WTC11 (cell line): ENCODE measurements at places on chromosomes 2 and 18. TPM values are rescaled to one million over a fixed set of nuclear protein-coding genes. Genes with fewer than 3 reads are reported as not detected.

SCN3A gene
- 0.04 TPM in 1 of 3 replicates, not detected in the others for total RNA-seq

SPATA3 gene
- not detected in 3 replicates for total RNA-seq

- DNase-seq, result no peak
- H3K4me1 ChIP-seq, result no peaks in the 10 kb centered on the region
- H3K4me3 ChIP-seq, result no peak overlapping the region
- H3K27ac ChIP-seq, result no peak overlapping the region
Measured at GRCh38 chr2:98078701-98079100, 8.3 kb upstream of the VWA3B start.

IL37 gene
- total RNA-seq, result 0.30 to 0.48 TPM in 2 of 3 replicates, not detected in the other

DNA sequence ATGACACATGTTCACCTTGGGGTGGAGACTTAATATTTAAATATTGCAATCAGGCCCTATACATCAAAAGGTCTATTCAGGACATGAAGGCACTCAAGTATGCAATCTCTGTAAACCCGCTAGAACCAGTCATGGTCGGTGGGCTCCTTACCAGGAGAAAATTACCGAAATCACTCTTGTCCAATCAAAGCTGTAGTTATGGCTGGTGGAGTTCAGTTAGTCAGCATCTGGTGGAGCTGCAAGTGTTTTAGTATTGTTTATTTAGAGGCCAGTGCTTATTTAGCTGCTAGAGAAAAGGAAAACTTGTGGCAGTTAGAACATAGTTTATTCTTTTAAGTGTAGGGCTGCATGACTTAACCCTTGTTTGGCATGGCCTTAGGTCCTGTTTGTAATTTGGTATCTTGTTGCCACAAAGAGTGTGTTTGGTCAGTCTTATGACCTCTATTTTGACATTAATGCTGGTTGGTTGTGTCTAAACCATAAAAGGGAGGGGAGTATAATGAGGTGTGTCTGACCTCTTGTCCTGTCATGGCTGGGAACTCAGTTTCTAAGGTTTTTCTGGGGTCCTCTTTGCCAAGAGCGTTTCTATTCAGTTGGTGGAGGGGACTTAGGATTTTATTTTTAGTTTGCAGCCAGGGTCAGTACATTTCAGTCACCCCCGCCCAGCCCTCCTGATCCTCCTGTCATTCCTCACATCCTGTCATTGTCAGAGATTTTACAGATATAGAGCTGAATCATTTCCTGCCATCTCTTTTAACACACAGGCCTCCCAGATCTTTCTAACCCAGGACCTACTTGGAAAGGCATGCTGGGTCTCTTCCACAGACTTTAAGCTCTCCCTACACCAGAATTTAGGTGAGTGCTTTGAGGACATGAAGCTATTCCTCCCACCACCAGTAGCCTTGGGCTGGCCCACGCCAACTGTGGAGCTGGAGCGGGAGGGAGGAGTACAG lies 108.1 kb downstream of the XRCC5 start:
- H3K27me3 ChIP-seq, result no peaks in the 10 kb centered on the region
- no peak for DNase-seq
- no peak overlapping the region for H3K27ac ChIP-seq
- no peak overlapping the region for H3K4me3 ChIP-seq
- H3K36me3 ChIP-seq, result no peaks in the 10 kb centered on the region

GRCh38 chr18:78983512-78983911 lies 3.9 kb downstream of the SALL3 start:
- H3K27ac ChIP-seq, result peak overlapping the region; percentile 55
- no peaks in the 10 kb centered on the region for H3K36me3 ChIP-seq
- peaks cover 39% of the 10 kb centered on the region for H3K27me3 ChIP-seq
- no peak for DNase-seq
- peaks cover 64% of the 10 kb centered on the region for H3K4me1 ChIP-seq
- peak overlapping the region; percentile 70 for H3K4me3 ChIP-seq

- DNase-seq, result no peak
- H3K4me3 ChIP-seq, result no peak overlapping the region
- 0 out of 2 replicates have a peak, but pooled peaks cover 3% of the 10 kb centered on the region for H3K27me3 ChIP-seq
- H3K36me3 ChIP-seq, result peaks cover 20% of the 10 kb centered on the region
- peaks cover 25% of the 10 kb centered on the region for H3K4me1 ChIP-seq
Measured at GRCh38 chr2:174059884-174060244, 94.7 kb upstream of the SP3 start.

DNA sequence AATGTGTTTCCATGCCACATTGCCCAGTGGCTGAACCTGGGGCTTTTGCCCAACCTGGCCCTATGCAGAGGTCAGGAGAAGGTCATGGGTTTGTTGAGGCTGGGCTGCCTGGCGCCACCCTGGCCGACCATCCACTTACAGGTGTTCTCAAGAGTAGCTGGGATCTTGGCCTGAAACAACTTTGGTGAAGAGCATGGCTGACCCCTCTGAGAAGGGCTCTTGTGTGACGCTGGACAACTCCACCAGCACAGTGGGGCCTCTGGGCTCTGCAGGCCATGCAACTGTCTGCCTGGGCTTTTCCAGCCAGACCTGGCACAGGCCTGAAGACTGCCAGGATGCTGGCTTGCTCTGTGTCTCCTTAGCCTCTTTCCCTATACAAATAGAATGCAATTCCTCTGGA lies 76.4 kb upstream of the ZNG1B start:
- no peaks in the 10 kb centered on the region for H3K27me3 ChIP-seq
- no peak for DNase-seq
- H3K4me3 ChIP-seq, result no peak overlapping the region
- H3K27ac ChIP-seq, result no peak overlapping the region

DNA sequence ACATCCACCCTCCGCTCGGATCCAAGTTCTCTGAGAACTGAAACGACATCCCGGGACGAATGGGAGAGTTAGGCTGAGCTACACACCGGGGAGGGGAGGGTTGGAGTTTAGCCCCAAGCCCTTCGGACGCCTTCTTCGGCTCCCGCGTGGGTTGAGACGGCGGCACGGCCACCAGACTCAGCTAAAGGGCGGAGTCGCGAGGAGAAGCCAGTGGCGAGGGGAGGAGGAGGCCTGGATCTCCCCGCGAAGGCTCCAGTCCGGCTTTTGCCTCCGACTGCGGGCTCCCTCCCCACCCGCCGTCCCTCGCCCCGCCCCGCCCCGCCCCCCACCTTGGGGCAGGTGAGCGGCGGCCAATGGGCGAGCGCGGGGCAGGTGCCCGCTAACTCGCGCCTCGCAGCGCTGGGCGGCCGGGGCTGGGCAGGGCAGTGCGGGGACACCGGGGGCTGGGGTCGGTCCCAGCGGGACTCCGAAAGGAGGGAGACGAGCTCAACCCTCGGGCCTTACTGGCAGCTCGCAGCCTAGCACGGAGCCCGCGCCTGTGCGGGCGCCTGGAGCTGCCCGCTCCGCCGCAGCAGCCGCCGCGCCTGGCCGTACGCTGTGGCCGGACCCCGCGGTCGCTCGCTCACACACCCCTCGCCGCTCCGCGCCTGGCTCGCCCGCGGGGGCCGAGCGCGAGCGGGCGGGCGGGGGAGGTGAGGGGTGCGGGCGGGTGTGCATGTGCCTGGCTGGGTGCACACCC lies at the start of gene EMX1:
TSS of gene EMX1 (plus strand) at position 382 of the 739 bp plus-strand sequence. CDS start at position 716, 334 bp downstream.
- peak within 1 kb of the TSS; percentile 84 for H3K4me3 ChIP-seq
- H3K27ac ChIP-seq, result no peak within 1 kb of the TSS
- peaks cover 5% of the 10 kb centered on the region for H3K36me3 ChIP-seq

GALR1 gene
- 0.07 to 0.11 TPM (median 0.07 TPM) in 3 replicates for total RNA-seq

DNA sequence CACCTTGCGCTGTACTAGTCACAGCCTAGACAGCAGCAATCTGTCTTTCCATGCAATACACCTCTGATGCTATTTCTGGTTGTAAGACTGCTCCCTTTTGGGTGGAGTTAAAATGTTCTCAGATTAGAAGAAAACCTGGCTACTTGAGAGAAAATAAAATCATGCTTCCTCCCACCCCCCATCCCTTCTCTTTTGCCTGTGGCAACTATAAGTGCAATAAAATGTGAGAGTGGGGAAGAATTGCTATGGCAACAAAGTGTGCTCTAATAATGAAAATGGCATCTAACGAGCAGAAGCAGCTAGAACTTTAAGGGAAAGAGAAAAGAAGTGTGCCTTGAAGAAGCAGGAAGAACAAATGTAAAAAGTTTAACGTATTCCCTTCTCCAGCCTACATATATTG lies 464.2 kb upstream of the FSHR start:
- no peak for DNase-seq
- peaks cover 5% of the 10 kb centered on the region for H3K4me1 ChIP-seq
- no peaks in the 10 kb centered on the region for H3K36me3 ChIP-seq
- H3K27me3 ChIP-seq, result no peaks in the 10 kb centered on the region

MAL gene
- 0.22 to 0.39 TPM in 2 of 3 replicates, not detected in the other for total RNA-seq

- no peaks in the 10 kb centered on the region for H3K36me3 ChIP-seq
- H3K27ac ChIP-seq, result no peak overlapping the region
- H3K4me3 ChIP-seq, result no peak overlapping the region
- peaks cover 18% of the 10 kb centered on the region for H3K4me1 ChIP-seq
Measured at GRCh38 chr18:6509417-6509816, 94.7 kb upstream of the L3MBTL4 start.

DNA sequence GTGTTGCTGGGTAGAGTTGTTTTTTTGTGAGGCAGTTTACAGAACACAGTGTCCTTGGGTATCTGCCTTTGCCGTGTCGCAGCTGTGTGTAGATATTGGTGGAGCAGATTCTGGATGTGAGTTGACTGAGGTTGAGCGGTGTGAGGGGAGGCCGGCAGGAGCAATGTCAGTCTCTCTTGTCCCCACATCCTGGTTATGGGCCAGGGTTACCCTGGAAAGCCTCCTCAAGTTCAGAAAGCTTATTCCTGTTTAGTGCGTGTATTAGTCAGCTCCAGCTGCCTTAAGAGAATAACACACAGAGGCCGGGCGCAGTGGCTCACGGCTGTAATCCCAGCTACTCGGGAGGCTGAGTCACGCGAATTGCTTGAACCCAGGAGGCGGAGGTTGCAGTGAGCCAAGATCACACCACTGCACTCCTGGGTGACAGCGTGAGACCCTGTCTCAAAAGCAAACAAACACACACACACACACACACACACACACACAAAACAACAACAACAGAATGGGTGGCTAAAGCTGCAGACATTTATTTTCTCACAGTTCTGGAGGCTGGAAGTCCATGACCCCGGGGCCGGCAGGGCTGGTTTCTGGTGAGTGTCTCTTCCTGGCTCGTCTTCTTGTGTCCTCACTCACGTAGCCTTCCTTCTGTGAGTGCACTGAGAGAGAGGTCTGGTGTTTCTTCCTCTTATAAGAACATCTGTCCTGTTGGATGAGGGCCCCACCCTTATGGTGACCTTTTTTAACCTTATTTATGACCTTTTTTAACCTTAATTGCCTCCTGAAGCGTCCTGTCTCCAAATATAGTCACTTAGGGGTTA lies 5.1 kb downstream of the NCK2 start:
- H3K27me3 ChIP-seq, result no peaks in the 10 kb centered on the region
- no peak overlapping the region for H3K27ac ChIP-seq
- peaks cover 23% of the 10 kb centered on the region for H3K36me3 ChIP-seq
- peaks cover 63% of the 10 kb centered on the region for H3K4me1 ChIP-seq
- no peak for DNase-seq

KIAA2012 gene
- not detected in 3 replicates for total RNA-seq

ATP6V1C2 gene
- total RNA-seq, result 0.42 to 1.9 TPM (median 1.2 TPM) in 3 replicates

DNA sequence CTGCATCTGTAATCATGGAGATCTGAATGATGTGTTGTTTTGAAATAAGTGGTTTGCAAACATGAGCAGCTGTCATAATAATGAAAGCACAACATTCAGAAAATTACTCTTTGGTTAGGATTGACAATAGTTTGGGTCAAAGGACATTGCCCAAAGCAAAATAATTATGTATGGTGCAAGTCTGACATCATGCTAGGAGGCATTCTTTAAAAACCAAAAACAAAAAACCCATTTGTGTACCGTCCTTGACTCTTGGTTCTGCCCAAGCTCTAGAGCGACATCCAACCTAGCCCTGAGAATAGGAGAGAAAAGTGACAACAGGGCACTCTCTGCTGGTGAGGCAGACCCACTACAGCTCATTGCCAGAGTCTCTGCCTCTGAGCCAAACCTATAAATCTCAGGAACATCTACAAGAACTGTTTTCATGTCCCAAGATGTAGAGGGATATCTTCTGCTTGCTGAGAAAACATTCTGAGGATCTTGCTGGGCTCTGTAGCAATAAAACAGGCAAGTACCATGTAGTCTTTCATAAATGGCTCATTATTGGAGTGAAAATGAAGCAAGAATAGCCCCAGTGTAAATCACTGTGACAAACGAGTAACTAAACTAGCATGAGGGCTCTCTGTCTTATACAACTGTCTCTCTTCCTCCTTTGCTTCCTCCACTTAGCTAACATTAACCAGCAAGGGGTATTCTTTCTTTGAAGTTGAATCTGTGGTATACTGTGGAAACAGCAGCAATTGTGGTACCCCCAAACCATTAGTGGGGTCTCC lies 266.8 kb upstream of the CXCR4 start:
- H3K36me3 ChIP-seq, result no peaks in the 10 kb centered on the region
- peaks cover 15% of the 10 kb centered on the region; the same call in 1 of the 2 replicates for H3K4me1 ChIP-seq
- peak; percentile 39 for DNase-seq
- H3K27ac ChIP-seq, result no peak overlapping the region

DNA sequence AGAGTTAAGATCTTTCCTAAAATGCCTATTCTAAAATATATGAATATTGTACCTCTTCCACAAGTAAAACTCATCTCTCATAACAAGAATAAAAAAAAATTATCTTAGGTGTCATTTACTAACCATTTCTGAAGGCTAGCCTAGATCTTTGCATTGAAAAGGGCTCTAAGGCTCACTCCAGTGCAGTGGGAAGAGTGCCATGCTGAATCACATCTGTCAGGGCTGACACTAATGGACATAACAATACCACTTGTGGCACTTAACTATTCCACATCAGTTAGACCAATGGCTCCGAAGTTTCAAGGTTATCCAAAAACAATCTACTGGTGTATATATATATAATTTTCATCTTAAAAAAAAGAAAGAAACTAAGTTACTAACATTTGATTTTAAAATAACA lies 130.2 kb downstream of the EXOC6B start:
- no peaks in the 10 kb centered on the region for H3K36me3 ChIP-seq
- DNase-seq, result no peak
- H3K4me1 ChIP-seq, result peaks cover 14% of the 10 kb centered on the region
- H3K4me3 ChIP-seq, result no peak overlapping the region

DNA sequence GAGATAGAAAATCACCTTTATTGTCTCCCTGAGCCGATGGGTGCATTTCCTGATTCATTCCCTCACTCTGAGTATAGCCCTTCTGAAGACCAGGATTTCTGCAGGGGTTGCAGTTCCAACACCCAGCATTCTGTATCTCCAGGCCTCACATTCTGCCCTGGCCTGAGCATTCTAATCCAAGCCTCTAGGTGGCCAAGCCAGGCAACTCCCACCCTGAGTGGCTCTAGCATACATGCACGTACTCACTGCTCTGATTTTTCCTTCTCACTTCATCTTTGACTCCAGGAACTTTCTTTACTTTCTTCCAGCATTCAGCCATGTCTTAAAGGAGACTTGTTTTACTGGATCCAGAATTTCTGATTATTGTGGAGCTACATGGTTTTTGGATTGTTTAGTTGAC lies 100.7 kb upstream of the STK39 start:
- no peak overlapping the region for H3K27ac ChIP-seq
- H3K36me3 ChIP-seq, result peaks cover 8% of the 10 kb centered on the region
- DNase-seq, result peak; percentile 66
- no peaks in the 10 kb centered on the region for H3K27me3 ChIP-seq
- peaks cover 20% of the 10 kb centered on the region for H3K4me1 ChIP-seq

TNS1 gene
- 4.2 to 5.4 TPM (median 4.5 TPM) in 3 replicates for total RNA-seq

- no peak overlapping the region for H3K4me3 ChIP-seq
- H3K27me3 ChIP-seq, result no peaks in the 10 kb centered on the region; the same call in 1 of the 2 replicates
- no peak for DNase-seq
- no peak overlapping the region for H3K27ac ChIP-seq
- no peaks in the 10 kb centered on the region for H3K4me1 ChIP-seq
Measured at GRCh38 chr2:217667512-217667911, 335.3 kb downstream of the TNS1 start.
